ENCODE measurements at places on chromosomes 7 and 10. TPM values are rescaled to one million over a fixed set of nuclear protein-coding genes. Genes with fewer than 3 reads are reported as not detected.

The PNLIPRP3 gene
- 0.17 TPM for polyA plus RNA-seq

DNA sequence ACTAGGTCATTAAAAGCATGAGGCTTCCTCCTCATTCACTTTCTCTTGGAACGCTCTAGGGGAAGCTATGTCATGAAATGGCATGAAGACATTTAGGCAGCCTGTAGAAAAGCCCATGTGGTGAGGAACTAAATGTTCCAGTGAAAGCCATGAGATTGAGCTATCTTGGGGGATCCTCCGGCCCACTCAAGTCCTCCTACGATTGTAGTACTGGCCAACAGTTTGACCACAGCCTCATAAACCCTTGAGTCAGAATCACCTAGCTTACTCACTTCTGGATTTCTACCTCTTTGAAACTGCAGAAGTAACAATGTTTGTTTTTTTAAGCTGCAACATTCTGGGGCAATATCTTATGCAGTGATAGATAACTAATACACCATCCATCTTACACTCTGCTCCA lies 605.1 kb downstream of the SORCS1 start:
- DNase-seq: no peak

DNA sequence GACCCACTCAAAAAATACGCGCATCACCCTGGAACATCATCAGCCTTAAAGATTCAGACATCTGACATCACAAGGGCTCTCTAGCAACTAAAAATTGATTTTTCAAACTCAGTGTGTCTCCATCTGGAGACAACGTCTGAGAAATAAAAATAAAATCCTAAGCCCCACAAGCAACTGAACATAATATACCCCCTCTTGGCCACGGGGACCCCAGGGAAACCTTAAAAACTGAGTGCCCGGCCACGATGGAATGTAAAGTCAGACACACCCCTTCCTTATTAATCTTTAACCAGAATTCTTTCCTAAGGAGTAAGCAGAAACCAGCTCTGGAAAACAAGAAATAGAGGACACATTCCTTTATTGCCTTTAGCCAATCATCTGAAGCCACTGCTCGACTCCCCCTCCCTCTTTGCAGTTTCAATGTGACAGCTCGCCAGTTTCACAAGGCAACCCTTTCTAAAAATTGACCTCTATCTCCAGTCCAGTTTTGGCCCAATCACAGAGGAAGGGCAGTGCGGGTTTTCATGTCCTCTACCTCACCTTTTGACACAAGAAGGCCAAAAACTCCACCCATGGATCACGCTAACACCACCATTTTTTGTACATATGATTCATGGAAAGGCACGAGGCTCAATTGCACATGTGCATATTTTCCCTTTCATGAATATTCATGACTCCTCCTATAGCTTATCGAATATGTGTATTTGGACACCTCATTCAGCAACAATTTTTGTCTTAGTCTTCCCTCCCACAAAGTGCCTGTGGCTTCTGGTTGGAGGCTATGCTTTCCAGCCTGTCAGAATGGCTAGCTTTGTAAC lies 24.2 kb downstream of the IFIT3 start:
- no peak for DNase-seq

- DNase-seq: peak; percentile 37
These were observed 171.3 kb downstream of the MAGI2 start for GRCh38 chr7:79282070-79282694.

The UCMA gene
- not detected for polyA plus RNA-seq

- DNase-seq: no peak
These were observed 308.5 kb downstream of the REEP3 start for GRCh38 chr10:63829573-63830149.

Data from hindlimb muscle (tissue), 1 donor.